ENCODE measurements at places on chromosomes 1 and 21.

DNA sequence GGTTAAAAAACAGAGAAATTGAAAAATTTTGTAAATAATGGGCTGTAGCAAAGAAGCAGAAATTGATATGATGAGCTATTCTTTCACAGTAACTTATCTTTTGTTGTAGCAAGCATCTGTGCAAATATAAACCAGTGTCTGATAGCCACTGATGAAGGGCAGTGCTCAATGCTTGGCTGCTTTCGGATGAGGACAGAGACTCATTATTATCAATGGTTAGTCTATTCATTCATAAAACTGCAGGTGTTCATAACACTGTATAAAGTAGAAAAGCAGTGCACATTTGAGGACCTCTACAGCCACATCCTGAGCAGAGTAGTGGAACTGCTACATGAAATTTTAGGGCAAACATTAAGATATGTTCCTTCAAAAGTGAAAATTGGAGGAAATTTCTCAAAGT, 107.2 kb downstream of the FAF1 start:
- no peak for DNase-seq

- DNase-seq: no peak
These were observed 69.4 kb upstream of the ROR1 start for GRCh38 chr1:63704443-63704842.

- DNase-seq: no peak
These were observed 18.4 kb upstream of the ELK4 start for GRCh38 chr1:205650241-205650640.

GRCh38 chr1:234858722-234859121, 248.7 kb upstream of the IRF2BP2 start:
- no peak for DNase-seq

DNA sequence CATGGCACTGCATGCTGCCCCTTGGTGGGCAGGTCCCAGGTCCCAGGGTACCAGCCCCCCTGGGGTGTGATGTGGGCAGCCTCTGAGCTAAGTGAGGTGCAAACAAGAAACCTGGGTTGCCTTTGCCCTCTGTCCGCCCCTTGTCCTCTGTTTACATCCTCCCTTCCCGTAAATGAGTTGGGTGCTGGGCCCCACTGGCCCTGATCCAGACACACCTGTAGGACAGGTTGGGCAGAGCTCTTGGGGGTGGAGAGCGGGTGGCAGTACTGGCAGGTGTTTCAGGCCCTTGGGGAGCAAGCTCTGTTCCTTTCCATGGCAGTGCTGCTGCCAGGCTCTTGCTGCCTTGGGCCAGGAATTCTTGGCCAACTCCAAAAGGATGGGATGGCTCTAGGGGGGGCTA, 35.8 kb downstream of the ELF3 start:
- no peak for DNase-seq

GRCh38 chr21:45049714-45050344, 24.6 kb upstream of the ADARB1 start:
- DNase-seq: no peak

DNA sequence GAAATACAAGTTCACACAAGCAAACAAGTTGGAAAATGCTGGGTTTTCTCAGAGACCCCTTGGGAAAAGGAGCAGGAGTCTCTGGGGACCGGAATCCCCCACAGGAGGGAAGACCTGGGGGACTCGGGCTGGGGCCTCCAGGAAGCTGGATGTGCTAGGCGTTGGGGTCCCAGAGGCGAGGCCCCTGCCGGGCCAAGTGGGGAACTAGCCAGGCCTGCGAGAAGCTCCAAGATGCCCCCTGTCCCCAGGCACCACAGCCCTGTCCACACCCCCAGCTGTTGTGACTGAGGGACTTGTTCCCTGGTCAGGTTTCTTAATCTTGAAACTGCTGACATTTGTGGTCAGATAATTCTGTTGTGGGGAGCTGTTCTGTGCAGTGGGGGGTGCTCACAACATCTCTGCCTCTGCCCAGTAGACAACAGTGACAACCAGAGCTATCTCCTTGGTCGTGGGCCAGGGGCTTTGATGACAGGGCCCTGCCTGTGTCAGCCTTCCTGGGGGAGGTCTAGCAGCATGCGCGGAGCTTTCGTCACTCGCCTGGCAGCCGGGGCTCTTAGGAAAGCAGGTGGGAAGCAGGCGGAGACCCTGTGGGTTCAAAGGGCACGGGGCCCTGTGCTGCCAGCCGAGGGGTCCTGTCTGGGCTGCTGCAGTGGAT, 126.4 kb upstream of the ARHGEF16 start:
- no peak for DNase-seq

GRCh38 chr1:195200772-195201171, 1407.5 kb downstream of the KCNT2 start:
- DNase-seq: no peak

DNA sequence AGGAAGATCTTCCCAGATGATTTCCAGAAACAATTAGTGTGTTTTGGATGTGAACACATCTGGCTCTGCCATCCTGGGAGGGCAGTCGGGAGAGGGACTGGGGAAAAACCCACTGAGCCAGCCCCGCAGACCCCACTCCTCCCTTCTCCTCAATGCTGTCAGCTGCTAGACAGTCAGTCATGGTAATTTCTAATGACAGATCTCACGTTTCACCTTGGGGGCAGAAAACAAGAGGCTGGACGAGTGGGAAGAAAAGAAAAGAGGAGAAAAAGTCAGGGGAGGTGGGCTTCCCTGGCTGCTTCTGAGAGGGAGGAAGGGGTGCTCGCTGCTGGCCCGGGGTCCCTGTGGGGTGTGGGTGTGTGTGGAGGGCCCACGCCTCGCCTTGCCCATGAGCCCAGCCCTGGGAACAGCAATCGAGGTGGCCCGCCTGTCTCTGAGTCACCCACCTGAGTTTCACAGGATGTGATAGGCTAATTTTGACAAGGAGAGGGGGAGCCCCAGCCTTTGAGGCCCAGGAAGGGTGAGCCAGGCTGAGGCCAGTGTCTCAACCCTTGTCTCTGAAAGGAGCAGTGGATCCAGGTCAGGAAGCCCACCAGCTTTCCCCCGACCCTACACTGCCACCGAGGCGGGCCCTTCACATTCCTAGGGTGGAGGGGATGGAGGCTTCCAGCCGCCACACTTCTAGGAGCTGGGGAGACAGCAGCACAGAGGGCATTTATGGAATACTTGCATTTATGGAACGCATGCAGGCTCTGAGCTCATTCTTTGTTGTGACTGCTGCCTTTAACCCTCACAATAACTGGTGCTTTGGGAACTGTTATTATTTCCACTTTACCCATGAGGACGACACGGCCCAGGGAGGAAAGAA, 49.1 kb upstream of the IFNLR1 start:
- DNase-seq: peak; percentile 1

DNA sequence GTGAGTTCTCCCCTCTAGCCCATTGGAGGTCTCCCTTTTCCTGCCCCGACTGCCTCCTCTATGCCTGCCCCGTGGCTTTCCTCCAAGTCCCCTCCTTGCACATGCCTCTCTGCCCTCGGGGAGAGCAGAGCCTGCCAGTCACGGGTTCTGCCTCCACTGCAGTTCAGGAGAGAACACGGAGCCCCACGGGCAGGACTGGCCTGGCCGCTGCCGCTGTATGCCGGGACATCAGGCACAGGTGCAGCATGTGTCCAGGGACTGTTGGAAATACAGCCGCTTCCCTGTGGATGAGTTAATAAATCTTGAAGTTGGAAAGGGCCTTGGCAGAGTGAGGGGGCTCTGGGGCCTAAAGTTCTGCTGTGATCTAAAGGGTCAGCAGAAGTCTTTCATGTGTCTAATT, 676.6 kb downstream of the MATN1 start:
- DNase-seq: no peak

DNA sequence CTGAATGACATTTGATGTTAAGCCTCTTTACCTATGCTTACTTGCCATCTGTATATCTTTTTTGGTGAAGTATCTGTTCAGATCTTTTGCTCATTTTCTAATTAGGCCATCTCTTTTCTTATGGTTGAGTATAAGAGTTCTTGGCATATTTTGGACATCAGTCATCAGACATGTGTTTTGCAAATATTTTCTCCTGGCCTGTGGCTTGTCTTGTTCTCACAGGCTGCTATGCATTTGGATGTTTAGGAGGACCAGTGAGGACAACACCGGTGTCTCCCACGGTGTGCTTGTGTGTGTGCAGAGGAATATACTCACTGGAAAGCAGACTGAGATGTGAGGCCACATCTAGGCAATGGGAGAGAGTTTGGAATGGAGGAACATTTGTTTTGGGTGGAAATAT, 87.1 kb upstream of the LYST start:
- DNase-seq: no peak

DNA sequence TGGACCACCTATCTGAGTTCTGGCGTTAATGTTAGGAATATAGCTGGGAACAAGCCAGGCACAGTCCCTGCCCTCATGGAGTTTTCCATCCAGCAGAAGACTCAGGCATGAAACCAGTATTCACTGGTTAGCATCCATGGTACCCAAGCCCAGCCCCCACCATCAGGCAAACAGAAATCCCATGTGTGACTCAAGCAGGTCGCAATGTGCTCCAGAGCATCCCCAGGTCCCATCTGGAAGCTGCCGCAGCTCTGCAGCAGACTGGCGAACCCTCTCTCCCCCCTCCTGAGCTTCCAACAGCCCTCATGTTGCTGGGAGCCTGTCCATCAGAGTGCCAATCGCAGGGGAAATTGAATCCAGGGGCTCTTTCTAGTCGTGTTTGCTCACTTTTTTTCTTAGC, 174.2 kb downstream of the RRAGC start:
- no peak for DNase-seq

GRCh38 chr1:227093309-227093708, 153.2 kb downstream of the COQ8A start:
- no peak for DNase-seq

- DNase-seq: no peak
These were observed 64.8 kb downstream of the WARS2 start for GRCh38 chr1:119075614-119076013.

DNA sequence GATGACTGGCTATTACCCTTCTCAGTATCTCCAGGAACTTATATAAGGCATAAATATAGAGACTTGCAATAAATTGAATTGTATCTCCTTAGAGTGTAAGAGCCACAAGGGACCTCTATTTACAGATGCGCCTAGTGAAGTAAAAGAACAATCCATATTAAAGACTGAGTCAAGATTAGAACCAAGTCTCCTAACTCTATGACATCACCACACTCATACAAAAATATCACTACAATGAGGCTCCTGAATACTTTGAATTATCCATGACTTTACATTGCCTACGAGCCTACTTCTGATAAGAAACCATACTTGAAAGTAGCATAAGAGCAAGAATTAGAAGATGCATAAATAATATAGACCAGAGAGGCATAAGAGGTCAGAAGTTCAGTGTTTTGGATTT, 18.8 kb downstream of the DPYD start:
- no peak for DNase-seq

DNA sequence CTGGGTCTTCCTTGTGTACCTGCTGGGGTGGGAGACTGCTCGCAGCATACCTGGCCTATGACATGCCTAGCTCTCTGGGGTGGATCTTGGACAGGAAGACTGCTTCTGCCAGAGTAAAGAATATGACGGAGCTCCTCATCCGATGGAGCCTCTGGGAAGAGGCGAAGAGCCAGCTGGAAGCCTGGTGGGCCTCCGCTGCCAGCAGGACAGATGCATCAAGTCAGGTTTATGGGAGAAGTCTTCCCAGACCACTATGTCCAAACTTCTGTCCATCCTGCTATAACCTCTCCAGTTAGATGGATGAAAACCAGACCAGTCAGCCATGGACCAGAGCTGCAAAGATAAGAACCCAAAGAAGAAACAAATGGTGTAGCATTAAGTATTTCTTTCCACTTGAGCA, 27.7 kb upstream of the NGF start:
- no peak for DNase-seq

DNA sequence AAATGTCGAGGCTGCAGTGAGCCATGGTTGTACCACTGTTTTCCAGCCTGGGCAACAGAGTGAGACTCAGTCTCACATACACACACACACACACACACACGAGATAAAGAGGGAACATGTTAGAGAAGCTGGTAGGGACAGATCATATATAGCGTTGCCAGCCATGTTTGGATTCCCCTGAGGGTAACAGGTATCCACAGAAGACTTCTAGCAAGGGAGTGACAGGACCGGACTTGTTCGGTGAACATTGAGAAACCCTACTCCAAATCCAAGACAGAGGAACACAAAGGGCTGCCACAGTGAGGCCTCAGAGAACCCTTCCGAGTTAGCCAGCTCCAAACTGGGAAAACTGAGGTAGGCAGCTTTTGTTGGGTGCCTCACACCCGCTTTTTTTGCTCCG, 3.7 kb upstream of the SARS1 start:
- DNase-seq: no peak

GRCh38 chr21:15695241-15695640, 34.5 kb upstream of the USP25 start:
- no peak for DNase-seq

DNA sequence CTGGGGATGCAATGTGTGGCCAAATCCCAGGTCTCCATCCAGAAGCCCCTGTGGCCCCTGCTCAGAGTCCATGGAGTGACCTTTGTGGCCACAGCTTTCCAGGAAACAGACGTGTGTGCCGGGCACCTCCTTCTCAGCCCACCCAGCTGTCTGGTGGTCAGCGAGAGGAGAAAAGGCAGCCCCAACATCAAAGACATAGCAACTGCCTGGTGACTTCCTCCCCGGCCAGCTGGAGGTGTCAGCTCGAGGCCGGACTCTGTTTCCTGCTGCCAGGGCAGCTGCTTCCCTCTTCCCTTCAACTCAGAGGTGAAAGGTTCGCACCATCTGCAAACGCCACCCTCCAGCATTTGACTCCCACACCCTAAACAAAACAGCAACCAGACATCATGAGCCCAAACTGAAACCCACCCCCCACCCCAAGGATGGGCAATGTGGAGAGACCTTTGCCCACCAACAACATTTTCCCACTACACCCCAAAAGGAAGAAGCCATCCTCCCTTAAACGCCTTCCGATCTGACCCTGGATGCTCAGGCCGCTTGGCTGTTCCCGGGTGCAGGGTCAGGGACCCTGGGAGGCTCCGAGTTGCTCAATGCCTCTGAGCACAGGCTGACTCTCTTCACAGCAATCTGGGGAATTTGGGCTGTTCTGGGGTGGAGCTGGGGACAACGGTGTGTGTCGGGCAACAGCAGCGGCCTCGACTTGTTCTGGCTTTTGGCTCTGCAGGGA, 162.3 kb downstream of the PSMG1 start:
- no peak for DNase-seq

DNA sequence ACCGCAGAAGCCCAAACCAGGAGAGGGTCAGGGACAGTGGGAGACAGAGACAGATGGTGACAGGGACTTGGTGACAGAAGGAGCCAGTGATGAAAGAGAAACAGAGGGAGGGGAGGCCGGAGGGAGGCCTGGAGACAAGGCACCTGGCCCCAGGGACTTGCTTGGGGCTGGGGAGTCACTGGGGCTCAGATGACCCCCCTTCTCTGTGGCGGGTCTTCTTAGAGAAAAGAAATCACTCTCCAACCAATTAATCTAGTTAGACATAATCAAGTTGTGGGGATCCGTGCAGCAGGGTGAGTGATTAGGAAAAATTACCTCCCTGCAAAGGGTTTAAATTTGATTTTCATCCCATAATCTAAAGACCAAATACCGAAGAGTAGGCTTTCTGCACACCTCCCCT, 519.8 kb downstream of the PTPRU start:
- DNase-seq: no peak

DNA sequence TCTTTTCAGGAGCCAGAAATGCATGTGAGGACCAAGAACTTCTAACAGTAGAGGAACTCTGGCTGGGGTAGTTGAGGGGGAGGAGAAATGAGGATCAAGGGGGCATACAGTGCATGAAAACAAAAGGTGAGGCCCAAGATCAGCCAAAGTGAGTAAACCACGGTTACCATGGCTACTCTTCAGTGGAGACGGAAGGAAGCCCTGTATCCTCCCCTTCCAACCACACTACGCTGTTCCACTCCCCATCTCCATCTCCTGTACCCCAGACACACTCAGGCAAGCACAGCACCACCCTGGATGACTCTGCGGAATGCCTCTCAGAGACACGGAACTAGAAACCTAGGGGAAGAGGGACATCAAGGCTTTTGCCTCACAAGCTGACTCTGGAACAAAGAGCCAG, 157.6 kb upstream of the CAMK1G start:
- no peak for DNase-seq

All from activated T-helper 1 cell treated with anti-CD3 and anti-CD28 coated beads, Interleukin-2, amount 50 U/mL, for 16 hours (primary cell).